Stimulated activated CD8-positive, alpha-beta memory T cell treated with anti-CD3 and anti-CD28 coated beads, Interleukin-15, amount 100 ng/mL, for 48 hours (primary cell): ENCODE measurements at places on chromosomes 12 and 14.

GRCh38 chr12:52081263-52081733, 1.8 kb downstream of the SMIM41 start:
- DNase-seq = no peak

DNA sequence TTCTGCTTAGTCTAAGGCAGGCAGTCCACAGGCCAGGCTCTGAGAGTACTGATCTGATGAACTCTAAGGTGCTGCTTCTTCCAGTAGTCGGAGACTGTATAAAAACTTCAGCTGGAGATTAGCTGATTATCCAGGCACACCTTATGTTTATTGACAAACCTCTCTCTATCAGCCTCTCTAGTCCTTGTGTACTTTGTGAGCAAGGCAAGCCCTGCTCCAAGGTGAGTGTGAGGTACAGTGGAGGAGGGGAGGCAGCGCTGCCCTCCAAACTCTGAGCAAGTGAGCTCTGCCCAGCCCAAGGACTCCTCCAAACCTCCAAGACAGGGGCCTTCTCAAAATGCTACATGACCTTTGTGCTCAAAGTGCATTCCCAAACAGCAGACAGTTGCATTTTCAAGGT, 95.9 kb upstream of the CDKN3 start:
- no peak for DNase-seq

- DNase-seq = no peak
These were observed 245.9 kb downstream of the CHST11 start for GRCh38 chr12:104702565-104703139.

DNA sequence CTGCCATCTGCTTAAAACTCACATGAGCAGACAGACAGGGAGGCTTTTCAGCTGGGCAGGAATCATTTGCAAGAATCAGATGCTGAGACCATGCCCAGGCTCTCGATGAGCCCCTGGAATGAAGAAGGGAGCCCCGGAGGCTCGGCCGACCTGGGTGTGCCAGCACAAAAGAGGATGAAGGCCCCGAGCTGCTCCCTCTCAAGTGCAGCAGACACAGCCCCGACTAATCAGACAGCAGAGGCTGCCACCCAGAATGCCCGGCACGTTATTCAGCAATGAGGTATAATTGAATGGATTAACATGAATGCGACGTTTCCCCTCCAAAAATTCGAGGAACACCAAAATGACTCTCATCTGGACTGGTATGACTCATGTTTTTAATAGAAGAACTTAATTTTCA, 58.9 kb downstream of the BCL11B start:
- no peak for DNase-seq

DNA sequence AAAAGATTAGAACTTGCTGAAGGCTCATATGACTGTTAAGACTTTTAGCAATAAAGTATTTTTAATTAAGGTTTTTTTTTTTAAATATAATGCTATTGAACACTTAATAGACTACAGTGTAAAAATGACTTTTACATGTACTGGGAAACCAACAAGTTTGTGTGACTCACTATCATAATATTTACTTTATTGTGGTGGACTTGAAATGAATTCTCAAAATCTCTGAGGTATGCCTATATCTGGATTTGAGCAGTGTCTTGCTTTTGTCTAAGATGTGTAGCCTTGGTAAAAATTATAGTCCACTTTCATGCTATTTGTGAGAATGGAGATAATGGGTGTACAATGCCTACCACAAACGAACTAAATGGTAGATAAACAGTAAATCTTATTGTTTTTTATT, 33.9 kb upstream of the NAV3 start:
- DNase-seq = no peak

DNA sequence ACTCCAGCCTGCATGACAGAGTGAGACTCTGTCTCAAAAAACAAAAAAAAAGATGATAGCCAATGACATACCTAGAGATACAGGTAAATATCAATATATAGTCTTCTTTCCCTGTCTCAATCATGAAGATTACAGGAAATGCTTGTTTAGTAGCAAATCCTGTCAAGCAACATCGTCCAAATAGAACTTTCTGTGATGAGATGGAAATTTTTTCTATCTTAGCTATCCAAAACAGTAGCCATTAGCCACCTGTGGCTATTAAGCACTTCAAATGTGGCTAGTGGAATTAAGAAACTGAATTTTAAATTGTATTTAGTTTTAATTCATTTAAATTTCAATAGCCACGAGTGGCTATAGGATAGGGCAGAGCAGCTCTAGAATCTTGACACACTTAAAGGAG, 33.2 kb upstream of the RIC8B start:
- DNase-seq = no peak

DNA sequence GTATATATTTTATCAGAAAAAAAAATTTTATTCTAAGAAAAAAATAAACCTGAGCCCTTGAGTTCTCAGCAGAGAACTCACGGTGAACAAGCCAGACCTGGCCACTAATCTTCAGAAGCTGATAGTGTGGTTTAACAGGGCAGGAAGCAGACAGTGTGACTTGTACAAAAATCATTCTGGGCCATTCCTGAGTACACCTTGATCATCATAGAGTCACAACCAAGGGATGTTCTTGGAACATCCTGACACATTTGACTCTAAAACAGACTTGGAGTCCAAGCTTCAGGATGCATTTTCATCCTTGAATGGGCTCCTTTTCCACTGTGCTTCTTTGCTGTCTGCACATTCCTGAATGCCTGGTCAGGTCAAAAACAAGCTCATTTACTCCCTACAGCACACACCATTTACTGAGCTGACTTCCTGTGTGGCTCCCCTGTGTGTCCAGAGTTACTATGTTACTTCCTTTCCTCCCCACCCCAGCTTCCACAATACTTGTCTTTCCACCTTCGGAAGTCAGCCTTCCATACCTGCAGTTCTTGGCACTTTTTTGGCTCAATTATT, 112.0 kb downstream of the ANO6 start:
- no peak for DNase-seq

GRCh38 chr14:31965071-31965734, 111.9 kb upstream of the ARHGAP5 start:
- no peak for DNase-seq

- DNase-seq = no peak
These were observed 15.3 kb downstream of the CCDC88C start for GRCh38 chr14:91402348-91402747.

- DNase-seq = peak; percentile 27
These were observed 325 bp upstream of the CLIP1 start for GRCh38 chr12:122422730-122423257.
